ENCODE measurements at places on chromosomes 11 and 22.

DNA sequence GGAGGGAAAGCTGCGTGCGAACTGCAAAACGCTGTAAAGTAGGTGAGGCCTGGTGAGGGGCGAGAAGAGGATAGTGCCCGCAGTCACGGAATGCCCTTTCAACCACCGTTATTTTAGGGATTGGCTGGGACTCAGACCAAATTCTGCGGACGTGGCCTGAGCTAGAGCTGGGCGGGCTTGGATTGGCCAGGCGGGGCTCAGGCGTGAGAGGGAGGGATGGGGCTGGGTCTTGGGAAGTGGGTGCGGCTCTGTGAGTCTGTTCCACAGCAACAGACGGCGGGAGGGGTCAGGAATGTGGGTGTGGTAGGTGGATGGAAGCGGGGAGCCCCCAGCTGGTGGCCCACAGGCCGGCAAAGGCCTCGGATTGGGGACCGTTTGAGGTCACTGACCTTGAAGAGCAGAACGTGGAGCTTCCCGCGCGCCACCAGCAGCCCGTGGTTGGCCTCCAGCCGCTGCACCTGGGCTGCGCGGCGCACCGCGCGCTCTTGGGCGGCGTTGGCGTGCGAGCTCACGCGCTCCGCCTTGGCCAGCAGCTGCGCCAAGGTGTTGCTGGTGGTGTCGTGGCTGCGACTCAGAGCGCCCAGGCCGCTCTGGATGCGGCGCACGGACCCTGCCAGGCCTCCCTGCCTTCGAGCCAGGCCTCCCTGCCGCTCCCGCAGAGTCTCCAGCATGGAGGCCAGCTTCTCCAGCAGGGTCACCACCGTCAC is 444 bp downstream of the CAVIN3 start:
- DNase-seq, result no peak

- DNase-seq, result no peak
These were observed 21.2 kb downstream of the CSF2RB start for GRCh38 chr22:36934418-36935312.

GRCh38 chr11:111370902-111371578 is 8.0 kb downstream of the POU2AF1 start:
- DNase-seq, result no peak

DNA sequence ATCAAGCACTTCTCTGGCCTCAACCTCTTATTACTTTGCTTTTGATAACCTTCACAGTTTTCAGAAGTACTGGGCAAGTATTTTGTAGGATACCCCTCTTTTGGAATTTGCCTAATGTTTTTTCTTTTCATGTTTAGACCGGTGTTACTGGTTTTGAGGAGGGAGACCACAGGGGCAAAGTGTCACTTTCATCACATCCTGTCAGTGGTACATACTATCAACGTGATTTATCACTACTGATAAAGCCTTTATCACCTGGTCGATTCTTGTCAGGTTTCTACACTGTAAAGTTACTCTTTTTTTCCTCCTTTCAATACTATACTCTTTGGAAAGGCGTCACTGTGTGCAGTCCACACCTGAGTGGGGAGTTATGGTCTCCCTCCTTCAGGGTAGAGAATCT is 26.7 kb downstream of the QSER1 start:
- DNase-seq, result no peak

- no peak for DNase-seq
These were observed 34.6 kb upstream of the GNAZ start for GRCh38 chr22:23035557-23036277.

DNA sequence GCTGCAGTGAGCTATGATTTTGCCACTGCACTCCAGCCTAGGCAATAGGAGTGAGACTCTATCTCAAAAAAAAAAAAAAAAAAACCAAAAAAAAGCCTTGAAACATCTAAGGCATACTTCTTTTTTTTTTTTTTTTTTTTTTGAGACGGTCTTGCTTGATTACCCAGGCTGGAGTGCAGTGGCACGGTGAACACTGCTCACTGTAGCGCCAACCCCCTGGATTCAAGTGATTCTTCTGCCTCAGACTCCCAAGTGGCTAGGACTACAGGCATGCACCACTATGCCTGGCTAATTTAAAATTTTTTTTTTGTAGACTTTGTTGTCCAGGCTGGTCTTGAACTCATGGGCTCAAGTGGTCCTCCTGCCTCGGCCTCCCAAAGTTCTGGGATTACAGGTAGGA is 19.5 kb downstream of the ARFGAP3 start:
- no peak for DNase-seq

- no peak for DNase-seq
These were observed 817.4 kb downstream of the OPCML start for GRCh38 chr11:132714859-132715440.

DNA sequence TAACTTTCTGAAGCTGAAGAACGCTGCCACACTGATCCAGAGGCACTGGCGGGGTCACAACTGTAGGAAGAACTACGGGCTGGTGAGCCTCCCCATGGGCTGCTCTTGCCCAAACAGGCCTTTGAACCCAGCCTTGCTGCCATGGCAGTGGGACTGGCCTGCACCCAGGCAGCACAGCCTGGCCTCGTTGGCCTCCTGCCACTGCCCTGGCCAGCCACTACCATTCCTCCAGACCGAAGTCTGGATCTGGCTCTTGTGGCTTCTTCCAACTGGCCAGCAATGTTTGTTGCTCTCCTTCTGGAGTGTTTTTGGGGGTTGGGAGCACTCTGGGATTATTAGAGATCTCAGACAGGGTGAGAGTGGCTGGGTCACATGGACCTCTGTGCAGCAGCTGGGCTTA is 51.0 kb downstream of the MYO7A start:
- DNase-seq, result no peak

DNA sequence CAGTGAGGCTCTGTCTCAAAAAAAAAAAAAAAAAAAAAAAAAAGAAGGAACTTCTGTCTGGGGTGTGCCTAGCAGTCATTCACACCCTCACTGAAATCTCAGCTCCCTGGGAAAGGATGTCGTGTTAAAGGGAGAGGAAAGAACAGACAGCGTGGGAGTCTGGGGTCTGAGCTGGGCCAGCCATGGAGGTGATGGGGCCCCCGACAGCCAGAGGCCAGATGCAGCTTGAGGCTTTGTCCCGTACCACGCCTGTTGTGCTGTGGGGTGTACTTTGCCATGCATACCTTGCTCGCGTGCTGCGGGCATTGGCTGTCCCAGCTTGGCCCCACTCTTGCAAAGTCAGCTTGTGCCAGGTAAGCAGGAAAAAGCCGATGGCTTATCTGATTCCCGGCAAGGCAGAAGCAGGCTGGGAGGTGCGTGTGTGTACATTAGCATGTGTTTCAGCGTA is 4.6 kb downstream of the SYT12 start:
- no peak for DNase-seq

GRCh38 chr11:126518071-126518971 is 162.8 kb downstream of the ST3GAL4 start:
- no peak for DNase-seq

GRCh38 chr11:34915136-34916014 is 804 bp downstream of the APIP start:
- no peak for DNase-seq

GRCh38 chr11:31000381-31000780 is 369.2 kb downstream of the DCDC1 start:
- DNase-seq, result no peak

DNA sequence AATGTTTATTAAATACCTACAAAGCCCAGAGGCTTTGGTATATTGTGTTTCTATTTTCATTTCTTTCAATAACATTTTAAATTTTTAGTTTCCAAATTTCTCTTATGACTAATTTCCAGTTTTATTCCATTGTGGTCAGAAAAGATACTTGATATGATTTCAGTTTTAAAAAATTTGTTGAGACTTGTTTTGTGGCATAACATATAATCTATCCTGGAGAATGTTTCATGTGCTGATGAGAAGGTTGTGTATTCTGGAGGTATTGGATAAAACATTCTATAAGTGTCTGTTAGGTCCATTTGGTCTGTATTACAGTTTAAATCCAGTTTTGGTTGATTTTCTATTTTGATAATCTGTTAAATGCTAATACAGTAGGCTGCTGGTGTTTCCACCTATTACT is 9.8 kb upstream of the RAG1 start:
- DNase-seq, result no peak

- DNase-seq, result peak; percentile 13
These were observed 40.5 kb downstream of the GGTLC2 start for GRCh38 chr22:22684580-22685561.

GRCh38 chr11:46755962-46756361 is 36.9 kb downstream of the F2 start:
- no peak for DNase-seq

DNA sequence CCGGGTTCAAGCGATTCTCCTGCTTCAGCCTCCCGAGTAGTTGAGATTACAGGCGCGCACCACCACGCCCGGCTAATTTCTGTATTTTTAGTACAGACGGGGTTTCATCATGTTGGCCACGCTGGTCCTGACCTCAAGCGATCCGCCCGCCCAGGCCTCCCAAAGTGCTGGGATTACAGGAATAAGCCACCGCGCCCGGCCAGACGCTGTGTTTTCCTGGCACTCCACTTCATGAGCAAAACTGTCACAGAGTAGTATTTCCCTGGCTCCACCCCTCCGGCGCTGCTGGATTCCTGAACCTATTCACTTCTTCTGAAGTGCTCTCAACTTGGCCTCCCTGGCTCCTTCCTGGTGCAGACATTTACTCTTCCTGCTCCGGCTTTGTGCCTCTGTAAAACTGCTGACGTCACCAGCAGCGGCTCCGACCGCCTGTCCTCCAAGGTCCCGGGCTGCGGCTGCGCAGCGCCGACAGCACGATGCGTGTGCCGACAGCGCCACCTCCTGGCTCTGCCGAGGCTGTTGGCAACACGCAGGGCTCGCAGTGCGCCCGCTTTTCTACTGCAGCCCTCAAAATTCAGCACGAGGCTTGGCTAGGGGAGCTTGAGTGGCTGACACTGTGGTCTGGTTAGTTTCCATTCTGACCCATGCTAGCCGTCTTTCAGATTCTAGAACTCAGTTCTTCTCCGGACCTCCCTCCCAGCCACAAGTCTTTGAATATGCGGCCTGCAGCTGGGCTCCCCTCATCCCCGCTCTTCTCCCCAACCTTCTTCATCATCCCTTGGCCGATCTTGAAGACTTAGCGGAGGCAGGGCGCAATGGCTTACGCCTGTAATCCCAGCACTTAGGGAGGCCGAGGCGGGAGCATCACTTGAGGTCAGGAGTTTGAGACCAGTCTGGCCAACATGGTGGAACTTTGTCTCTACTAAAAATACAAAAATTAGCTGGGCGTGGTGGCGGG is 36.6 kb downstream of the APOL3 start:
- peak; percentile 94 for DNase-seq

All from CD4-positive, alpha-beta T cell treated with Interleukin-10 for 1 hour (primary cell).